ENCODE measurements at places on chromosomes 2 and 18. TPM values are rescaled to one million over a fixed set of nuclear protein-coding genes. Genes with fewer than 3 reads are reported as not detected.

MYO5B gene
- not detected for total RNA-seq

TOGARAM2 gene
- total RNA-seq: 25.9 TPM

TNFAIP6 gene
- total RNA-seq: not detected

DNA sequence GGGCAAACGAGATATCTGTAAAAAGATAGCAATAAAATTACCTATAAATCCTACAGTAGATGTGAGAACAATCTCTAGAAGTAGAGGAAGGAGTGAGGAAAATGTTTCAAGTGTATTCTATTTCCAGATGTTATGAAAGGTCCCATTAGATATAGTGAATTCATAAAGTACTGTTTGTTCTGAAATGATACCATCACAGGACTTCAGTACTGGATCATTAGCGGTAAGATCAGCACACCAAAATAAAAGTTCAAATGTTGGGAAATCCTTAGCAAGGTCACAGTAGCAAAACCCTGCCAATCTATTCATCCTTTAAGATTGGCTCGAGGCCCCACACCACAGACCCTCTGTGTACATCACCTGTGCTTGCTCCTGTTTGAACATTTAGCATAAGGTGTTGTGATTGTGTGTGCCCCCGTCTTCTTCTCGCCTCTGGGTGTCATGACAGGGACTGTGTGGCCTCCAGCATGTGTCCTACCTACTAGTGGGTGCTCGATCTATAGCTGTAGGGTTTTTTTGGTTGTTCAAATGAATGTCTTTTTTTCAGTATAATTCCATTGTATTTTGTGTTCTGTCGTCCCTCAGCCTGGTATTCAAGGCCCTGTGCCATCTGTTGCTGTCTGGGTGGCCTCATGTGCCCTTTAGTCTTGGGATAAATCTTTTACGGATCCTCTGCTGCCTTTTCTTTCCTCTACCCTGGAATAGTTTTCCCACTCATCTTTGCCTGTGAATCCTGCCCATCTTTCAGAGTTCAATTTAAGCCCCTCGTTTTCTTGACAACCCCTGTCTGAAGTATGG, 9.1 kb downstream of the MFSD6 start:
- no peak overlapping the region for H3K27ac ChIP-seq
- H3K4me3 ChIP-seq: no peak overlapping the region
- H3K36me3 ChIP-seq: peaks cover 2% of the 10 kb centered on the region
- no peaks in the 10 kb centered on the region for H3K27me3 ChIP-seq
- DNase-seq: no peak
- H3K4me1 ChIP-seq: peaks cover 11% of the 10 kb centered on the region

GRCh38 chr2:48292393-48292792, 237.6 kb upstream of the STON1 start:
- peaks cover 7% of the 10 kb centered on the region for H3K4me1 ChIP-seq
- no peaks in the 10 kb centered on the region for H3K36me3 ChIP-seq
- no peak overlapping the region for H3K27ac ChIP-seq
- H3K27me3 ChIP-seq: no peaks in the 10 kb centered on the region
- H3K4me3 ChIP-seq: no peak overlapping the region

DNA sequence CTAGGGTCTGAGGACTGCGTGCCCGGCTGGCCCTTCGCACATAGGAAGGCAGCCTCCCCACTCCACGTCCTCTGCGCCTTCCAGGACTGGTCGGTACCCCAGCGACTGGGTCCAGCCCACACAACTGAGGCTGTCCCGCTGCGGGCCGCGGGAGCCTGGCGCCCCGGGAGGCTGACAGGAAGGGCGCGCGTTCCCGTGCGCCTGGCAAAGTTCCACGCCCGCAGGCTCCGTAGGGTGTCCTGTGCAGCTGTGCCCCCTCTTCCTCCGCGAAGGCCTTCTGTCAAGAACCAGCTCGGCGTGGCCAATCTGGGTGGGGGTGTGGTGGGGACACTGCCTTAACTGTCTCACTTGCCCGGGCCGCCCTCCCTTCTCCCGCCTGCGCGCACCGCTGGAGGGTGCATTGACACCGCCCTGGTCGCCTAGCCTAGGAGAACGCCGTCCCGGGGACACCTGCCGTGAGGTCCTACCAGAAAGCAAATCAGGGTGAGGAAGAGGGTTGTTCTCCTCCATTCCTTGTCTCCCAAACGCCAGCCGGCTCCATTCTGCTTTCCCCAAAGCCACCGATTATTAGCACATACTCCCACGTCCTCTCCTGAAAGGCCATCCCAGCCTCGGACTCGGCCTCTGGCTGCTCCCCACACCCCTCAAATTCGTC, 618 bp upstream of the LYPD1 start:
- H3K4me3 ChIP-seq: no peak overlapping the region
- no peaks in the 10 kb centered on the region for H3K4me1 ChIP-seq
- no peaks in the 10 kb centered on the region for H3K36me3 ChIP-seq
- DNase-seq: no peak
- H3K27ac ChIP-seq: no peak overlapping the region
- H3K27me3 ChIP-seq: peaks cover 7% of the 10 kb centered on the region

GRCh38 chr18:24271381-24272228, 126.0 kb downstream of the OSBPL1A start:
- no peak overlapping the region for H3K4me3 ChIP-seq
- peaks cover 16% of the 10 kb centered on the region for H3K27me3 ChIP-seq
- H3K4me1 ChIP-seq: no peaks in the 10 kb centered on the region
- H3K27ac ChIP-seq: no peak overlapping the region
- H3K36me3 ChIP-seq: no peaks in the 10 kb centered on the region

DNA sequence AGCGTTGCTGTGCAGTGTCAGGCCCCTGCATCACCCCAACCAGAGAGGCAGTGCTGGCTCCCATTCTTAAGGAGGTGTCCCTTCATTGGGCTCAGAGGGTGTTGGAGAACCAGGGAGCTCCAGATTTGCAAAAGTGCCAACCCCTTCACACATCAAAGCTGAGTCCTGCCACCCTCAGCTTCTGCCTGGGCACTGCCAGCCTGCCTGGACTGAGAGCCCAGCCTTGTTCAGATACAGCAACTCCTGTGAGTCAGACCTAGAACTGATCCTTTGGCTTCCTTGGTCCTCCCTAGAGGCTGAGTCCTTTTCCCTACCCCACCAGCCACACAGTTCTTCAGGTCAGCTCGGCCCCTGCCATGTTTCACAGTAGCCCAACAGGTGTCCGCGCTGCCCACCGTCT, 424.9 kb upstream of the MYT1L start:
- DNase-seq: no peak
- no peak overlapping the region for H3K27ac ChIP-seq
- H3K36me3 ChIP-seq: no peaks in the 10 kb centered on the region
- no peaks in the 10 kb centered on the region for H3K27me3 ChIP-seq

DNA sequence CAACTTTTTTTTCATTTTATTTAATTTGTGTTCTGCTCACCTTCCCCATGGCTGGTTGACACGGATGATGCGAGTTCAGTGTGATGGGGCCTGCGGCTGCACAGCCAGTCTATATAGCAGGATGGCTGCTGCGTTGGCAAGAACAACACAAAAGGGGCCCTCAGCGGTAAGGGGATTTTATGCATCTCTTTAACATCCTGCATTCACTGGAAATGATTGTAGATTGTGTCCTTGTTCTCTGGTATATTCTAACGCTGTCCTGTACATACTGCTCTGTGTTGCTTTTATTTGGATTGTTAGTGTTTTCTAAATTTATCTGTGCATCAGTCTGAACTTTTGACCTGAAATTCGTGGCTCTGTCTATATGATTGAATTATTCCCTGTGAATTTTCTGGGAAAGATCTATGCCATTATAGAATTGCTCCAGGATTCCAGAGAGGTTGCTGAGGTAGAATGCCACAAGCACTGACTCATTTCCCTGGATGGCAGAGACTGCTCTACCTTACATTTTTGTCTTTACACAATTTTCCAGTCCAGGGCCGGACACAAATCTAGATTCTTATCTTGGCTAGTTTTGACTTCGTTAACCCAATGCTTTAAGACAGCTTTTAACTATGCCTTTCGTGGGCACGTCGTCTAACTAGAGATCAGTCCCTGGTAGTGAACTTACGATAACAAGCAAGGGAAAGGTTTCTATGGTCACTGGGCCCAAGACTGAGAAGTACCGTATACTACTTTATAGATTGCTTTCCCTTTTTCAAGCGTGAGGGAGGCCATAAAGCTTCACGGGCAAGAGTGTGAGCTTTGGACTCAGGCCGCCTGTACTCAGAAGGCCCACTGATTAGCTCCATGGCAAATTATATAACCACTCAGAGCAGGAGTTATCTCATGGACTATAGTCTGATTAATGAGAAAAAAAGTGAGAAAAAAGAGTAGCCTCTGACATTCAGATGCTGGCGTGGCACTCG, at the start of gene CRYGC:
TSS of gene CRYGC (minus strand) at position 85 of the 968 bp plus-strand sequence. CDS start at position 49, 36 bp downstream.
- no peak for DNase-seq
- H3K27ac ChIP-seq: no peak within 1 kb of the TSS
- H3K4me1 ChIP-seq: peaks cover 10% of the 10 kb centered on the region
- no peaks in the 10 kb centered on the region for H3K36me3 ChIP-seq
- no peak within 1 kb of the TSS for H3K4me3 ChIP-seq

DNA sequence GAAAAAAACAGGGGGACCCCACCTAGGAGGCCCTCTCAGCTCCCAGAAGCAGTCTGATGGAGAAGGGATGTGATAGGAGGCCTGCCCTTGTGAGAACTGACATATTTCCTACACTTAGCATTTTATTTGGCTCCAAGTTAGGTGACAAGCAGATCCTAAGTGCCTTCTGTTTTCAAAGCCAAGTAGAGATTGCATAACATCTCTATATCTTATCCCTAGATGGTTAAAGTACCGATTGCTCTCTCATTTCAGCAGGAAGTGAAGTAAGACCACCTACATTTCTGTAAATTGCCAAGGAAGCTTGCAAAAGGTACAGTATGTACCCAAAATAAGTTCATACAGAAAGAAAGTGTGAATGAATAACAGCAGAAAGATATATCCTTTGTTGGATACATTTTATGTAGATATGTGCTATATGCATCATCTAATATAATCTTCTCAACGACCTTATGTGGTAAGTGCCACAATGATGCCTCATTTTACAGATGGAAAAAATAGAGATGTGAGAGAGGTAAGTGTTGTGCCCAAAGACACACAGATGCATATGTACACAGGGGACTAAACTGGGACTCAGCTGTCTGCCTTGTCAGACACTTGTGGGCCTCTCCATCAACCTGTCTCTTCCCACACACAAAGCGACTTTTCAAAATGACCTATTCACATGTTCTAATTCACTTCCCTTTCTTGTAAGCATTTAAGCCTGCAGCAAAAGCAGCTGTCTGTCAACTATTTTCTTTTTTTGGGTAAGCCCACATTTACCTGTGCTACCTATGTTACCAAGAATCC, 38.9 kb downstream of the DHRS9 start:
- H3K27ac ChIP-seq: peak overlapping the region; percentile 63
- no peaks in the 10 kb centered on the region for H3K36me3 ChIP-seq

DNA sequence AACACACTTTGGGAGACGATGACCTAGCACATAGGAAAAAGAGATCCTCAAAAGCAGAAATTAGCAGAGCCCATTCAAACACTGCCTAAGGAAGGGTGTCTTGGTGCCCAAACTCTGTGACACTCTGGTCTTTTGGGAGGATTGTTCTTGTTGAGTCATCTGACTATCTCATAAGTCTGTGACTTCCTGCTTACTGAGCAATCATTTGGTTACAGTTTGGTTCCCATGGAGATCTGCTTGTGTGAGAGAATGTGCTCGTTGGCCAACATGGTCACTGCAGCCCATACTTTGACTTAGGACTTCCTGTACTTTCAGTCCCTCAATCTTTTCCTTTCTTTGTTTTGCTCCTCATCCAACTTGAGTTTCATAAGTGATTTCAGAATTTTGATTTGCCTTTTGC, 602.9 kb downstream of the NYAP2 start:
- H3K4me1 ChIP-seq: no peaks in the 10 kb centered on the region
- H3K27me3 ChIP-seq: no peaks in the 10 kb centered on the region
- H3K27ac ChIP-seq: no peak overlapping the region
- no peak for DNase-seq
- H3K4me3 ChIP-seq: no peak overlapping the region
- no peaks in the 10 kb centered on the region for H3K36me3 ChIP-seq

DNA sequence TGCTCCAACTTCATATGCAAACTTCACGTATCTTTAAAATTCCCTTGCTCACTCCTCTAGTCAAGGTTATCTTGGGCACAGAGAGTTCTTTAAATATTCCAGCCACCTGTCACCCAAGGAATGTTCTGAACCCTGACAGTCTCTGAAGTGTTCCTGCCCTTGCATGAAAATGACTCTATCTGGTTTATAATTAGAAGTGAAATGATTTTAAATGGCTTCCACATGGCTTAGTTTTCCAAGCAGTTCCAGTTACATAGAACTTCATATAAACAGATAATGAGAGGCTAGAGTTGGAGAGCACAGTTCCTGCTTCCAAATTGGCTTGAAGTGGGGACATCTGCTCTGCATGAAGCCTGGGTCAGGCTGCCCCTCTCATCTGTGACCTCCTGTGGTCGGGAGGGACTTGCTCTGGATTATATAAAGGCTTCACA, 81.9 kb downstream of the SLC4A3 start:
- H3K4me1 ChIP-seq: no peaks in the 10 kb centered on the region
- DNase-seq: no peak
- no peaks in the 10 kb centered on the region for H3K36me3 ChIP-seq
- H3K27me3 ChIP-seq: no peaks in the 10 kb centered on the region
- H3K27ac ChIP-seq: no peak overlapping the region
- no peak overlapping the region for H3K4me3 ChIP-seq

DNA sequence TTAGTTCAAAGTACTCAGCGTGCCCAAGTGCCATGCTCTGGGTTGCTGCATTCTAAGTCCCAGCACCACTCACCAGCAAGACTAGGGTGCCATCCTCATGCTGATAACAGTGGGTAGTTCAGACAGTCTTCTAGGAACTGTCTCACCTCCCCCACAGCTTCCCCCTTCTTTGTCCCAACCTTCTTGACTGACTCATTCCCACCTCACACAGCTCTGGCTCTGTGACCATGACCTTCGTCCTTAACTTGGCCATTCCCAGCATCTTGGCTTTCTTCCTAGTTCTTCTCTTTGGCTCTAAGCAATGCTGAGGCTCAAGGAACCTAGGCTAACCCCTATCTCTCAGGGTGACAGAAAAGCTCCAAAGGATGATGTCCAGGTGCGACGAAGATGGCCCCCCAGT, 20.0 kb upstream of the CXCR4 start:
- H3K27ac ChIP-seq: peak overlapping the region; percentile 89
- no peak overlapping the region for H3K4me3 ChIP-seq
- no peak for DNase-seq
- no peaks in the 10 kb centered on the region for H3K27me3 ChIP-seq
- no peaks in the 10 kb centered on the region for H3K36me3 ChIP-seq
- H3K4me1 ChIP-seq: peaks cover 61% of the 10 kb centered on the region

GRCh38 chr2:222844323-222844722, 16.5 kb upstream of the ACSL3 start:
- no peaks in the 10 kb centered on the region for H3K36me3 ChIP-seq
- no peaks in the 10 kb centered on the region for H3K27me3 ChIP-seq
- no peak overlapping the region for H3K4me3 ChIP-seq
- no peaks in the 10 kb centered on the region for H3K4me1 ChIP-seq
- H3K27ac ChIP-seq: no peak overlapping the region
- no peak for DNase-seq

DNA sequence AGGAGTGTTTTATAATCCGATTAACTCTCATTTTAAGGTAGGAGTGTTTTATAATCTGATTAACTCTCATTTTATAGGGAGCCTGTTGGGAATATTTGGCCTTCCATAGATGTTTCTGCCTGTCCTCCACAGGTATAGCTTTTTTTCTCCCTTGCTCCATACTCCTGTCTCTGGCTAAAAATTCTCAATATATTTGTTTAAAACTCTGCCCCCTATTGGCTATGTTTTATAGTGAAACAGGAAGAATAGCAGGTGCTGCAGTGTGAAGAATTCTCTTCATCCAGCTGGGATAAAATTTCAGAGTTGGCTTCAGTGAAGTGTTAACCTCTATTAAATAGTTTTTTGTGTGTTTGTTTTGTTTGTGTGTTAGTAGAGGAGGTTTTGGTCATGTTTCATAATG, 1046.0 kb upstream of the TMEFF2 start:
- no peak overlapping the region for H3K4me3 ChIP-seq
- no peaks in the 10 kb centered on the region for H3K36me3 ChIP-seq
- H3K27ac ChIP-seq: no peak overlapping the region
- H3K27me3 ChIP-seq: no peaks in the 10 kb centered on the region
- DNase-seq: no peak
- H3K4me1 ChIP-seq: no peaks in the 10 kb centered on the region

Data from natural killer cell (primary cell).